ENCODE measurements at places on chromosomes 5 and 9.
A peak's percentile ranks its signal among the peaks of the same experiment; 100 is the strongest.

- no peak for DNase-seq
Observed at GRCh38 chr5:36743891-36744772, 132.4 kb upstream of the NIPBL start.

DNA sequence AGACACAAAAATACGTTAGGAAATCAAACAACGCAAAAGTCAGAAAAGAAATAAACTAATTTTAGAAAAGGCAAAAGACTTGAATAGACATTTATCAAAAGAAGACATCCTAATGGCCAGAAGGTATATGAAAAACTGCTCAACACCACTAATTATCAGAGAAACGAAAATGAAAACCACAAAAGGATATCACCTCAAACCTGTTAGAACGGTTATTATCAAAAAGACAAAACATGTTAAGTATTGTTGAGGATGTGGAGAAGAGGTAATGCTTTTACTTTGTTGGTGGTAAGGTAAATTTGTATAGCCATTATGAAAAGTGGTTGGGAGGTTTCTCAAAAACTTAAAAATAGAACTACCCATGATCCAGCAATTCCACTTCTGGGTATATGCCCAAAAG lies 230.0 kb upstream of the RGMB start:
- DNase-seq, result no peak

GRCh38 chr5:55308254-55308836 lies 556 bp downstream of the MTREX start:
- DNase-seq, result peak; percentile 32

DNA sequence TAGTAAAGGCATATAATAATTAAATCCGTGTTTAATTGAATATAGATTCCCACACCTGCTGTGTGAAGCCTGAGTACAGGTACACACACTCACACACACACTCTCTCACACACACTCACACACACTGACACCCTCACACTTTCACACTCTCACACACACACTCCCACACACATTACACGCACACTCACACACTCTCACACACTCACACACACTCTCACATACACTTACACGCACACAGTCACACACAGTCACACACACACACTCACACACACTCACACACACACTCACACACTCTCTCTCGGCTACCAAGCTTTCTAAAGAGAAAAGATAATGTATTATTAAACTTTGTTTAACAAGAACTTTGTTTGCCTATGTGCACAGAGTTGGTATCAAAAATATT lies 195.1 kb upstream of the CTNND2 start:
- no peak for DNase-seq

DNA sequence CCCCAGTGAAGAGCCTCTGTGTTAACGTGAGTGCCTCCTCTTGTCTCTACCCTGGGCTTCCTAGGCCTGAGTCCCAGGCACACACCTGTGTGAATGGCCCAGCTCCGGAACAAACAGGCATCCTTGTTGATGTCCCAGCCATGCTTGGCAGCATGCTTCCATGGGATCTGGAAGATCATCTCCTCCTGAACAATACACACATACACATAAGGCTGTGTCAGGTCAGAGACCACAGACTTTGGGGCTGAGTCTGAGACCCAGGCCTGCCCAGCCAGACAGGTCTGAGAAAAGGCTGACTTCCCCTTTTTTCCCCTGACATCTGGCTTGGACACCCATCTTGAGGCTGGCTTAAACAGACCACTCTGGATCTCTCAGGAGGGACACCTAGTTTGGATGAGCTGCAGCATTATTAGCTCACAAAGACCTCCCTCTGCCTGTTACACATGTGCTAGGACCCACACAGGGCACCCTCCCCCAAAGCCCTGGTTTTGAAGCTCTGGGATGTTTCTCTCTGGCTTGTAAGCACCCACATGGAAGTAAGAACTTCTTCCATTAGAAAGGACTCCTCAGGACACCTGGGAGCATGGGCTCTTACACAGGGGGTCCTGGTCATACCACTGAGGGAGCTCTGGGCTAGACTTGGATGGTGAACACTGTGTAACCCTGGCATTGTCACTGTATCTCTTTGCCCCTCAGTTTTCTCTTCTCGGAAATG lies 2.6 kb downstream of the IRF1 start:
- DNase-seq, result no peak

- DNase-seq, result no peak
Observed at GRCh38 chr5:170746075-170746960, 37.2 kb upstream of the GABRP start.

DNA sequence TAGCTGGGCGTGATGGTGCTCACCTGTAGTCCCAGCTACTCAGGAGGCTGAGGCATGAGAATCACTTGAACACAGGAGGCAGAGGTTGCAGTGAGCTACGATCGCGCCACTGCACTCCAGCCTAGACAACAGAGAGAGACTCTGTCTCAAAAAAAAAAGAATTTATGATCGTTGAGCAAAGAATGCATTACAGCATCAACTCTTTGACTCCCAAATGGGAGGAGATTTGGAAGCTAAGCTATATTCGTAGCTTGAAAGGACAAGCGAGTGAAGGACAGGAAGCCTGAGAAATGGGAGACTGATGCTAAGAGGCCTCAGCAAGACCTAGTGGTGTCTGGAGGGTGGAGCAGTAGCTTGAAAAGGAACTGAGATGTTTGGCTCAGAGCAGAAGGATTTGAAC lies 10.3 kb upstream of the CCIN start:
- DNase-seq, result no peak

DNA sequence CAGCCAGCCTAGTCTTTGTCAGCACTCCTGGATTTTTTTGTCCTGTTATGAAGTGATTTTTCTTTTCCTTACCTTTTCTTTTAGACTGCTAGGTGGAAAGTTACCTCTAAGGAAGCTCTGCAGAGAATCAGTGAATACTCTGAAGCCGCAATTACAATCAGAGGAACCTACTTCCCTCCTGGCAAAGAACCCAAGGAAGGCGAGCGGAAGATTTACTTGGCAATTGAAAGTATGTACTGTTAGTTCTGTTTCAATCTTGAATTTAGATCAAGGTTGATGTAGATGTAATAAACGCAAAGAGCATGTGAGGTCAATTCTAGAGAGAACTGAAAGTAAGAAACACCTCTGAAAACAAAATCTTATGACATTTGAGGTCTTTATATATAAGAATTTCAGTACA lies 27.0 kb upstream of the C5orf24 start:
- no peak for DNase-seq

DNA sequence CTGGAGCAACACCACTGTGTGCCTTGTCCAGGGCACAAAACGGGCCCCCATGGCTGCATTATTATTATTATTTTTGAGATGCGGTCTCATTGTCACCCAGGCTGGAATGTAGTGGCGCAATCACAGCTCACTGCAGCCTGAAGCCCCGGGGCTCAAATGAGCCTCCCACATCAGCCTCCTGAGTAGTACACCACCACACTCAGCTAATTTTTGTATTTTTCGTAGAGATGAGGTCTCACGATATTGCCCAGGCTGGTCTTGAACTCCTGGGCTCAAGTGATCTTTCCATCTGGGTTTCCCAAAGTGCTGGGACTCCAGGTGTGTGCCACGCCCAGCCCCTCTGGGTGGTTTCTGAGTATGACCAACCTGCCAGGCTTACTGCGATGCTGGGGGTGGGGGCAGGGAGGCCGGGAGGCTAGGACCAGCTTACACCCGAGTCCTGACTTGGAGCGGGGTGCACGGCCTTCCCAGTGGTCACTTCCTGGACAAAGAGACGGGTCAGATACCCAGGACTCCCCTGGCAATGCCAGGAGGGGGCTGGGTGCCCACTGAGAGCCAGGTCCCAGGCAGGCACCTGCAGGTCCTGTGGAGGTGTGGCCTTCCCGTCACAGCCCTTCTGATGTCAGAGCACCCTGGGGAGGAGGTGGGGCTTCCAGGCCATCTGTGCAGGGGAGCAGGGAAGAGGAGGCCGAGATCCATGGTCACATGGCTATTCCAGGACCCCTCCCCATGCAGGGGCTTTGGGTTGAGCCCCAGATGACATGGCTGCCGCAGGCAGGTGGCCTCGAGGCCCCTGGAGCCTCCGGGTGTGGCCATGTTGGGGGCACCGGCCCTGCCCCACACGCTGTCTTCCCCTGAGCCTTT lies 8.3 kb upstream of the NRARP start:
- peak; percentile 58 for DNase-seq

GRCh38 chr9:71268871-71269635 lies 147.6 kb upstream of the TRPM3 start:
- no peak for DNase-seq

DNA sequence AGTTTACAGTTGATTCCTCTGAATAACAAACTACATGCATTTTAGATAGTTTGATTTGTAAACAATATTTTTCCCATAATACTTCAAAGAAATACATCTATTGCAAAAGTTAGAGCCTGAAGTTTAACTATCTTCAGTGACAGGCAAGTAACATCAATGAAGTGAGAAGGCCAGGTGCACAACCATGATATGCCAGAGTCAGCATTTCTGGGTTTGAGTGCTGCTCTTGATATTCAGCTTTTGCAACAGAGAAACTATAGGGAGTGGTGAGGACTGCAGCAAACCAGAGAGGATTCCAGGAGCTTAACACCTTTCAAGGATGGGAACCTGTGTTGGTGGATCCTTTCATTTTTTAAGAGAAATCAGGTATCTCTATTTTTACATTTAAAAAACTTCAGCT lies 79.4 kb upstream of the RASEF start:
- DNase-seq, result no peak

DNA sequence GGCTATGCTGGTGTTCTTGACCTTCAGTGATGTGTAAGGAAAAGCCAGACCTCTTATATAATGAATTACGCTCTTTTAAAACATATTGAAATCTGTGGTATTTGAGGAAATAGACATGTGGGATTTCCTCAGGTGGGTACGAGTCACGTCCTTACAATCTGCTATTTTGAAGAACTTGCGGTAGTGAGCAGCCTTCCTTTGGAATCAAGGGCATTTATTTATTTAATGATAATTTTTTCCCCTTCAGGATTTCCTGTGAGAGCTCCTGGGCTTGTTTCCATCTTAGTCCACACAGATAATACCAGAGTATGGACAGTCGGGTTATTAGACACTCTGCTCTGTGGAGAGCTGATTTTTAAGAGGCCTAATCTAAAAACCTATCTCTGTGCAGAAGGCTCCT lies 167.9 kb downstream of the ARHGEF28 start:
- no peak for DNase-seq

- no peak for DNase-seq
Observed at GRCh38 chr9:127291246-127291778, 26.7 kb downstream of the GARNL3 start.

DNA sequence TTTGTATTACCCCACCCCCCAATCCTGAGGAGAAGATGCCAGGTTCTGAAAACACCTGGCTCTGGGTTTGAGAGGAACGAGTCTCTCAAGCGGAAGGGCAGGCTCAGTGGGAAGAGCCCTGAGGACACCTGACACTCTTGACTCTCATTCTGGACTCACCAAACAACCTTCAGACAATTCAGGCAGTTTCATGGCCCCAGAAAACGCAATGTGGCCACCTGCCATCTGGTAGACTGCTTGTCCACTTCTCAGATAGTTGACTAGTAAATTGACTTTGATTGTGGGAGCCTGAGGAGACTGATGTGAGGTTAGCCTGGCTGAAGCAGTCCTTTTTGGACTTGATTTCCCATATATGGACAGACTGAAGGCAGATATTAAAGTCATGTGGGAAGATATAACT lies 117.5 kb upstream of the FSTL4 start:
- no peak for DNase-seq

DNA sequence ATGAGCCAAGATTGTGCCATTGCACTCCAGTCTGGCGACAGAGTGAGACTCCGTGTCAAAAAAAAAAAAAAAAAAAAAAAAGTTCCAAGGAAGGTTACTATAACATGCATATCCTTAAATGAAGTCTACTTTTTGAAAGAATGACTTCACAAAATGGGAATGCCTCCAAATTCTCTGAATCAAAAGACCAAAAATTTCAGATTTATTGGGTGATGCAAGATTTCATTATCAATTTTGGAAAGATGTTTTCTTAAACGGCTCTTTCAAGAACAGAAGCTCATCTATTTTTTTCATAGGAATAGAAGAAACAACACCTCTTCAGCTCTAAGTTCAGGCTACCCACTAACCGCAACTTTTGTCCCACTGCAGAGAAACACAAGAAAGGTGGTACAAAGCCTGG lies 69.9 kb downstream of the AUH start:
- DNase-seq, result no peak

- no peak for DNase-seq
Observed at GRCh38 chr5:157108976-157109375, at the start of gene HAVCR2. Gene HAVCR2 (minus strand): TSS chr5:157109044. CDS start chr5:157108983, 61 bp downstream.

GRCh38 chr5:142749321-142749720 lies 20.9 kb upstream of the ARHGAP26 start:
- no peak for DNase-seq

DNA sequence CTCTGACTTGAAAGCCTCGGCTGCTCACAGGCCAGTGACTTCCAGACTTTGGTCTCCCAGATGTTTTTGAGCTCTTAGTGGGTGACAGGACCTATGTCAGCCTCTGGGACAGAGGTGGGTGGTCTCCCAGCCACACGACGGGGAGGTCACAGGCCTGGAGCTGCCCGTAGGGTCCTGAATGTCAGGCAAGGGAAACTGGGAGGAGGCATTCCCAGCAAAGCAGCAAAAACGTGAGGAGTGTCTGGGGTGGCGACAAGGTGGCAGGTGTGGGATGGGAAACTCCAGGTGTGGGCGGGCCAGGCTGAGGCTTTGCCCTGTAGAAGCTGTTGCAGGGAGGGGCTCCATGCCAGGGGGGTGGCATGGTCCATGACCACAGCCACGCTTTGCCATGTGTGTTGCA lies 110.5 kb downstream of the CACNA1B start:
- no peak for DNase-seq

- DNase-seq, result no peak
Observed at GRCh38 chr9:115481769-115482168, 363.8 kb upstream of the TNC start.

DNA sequence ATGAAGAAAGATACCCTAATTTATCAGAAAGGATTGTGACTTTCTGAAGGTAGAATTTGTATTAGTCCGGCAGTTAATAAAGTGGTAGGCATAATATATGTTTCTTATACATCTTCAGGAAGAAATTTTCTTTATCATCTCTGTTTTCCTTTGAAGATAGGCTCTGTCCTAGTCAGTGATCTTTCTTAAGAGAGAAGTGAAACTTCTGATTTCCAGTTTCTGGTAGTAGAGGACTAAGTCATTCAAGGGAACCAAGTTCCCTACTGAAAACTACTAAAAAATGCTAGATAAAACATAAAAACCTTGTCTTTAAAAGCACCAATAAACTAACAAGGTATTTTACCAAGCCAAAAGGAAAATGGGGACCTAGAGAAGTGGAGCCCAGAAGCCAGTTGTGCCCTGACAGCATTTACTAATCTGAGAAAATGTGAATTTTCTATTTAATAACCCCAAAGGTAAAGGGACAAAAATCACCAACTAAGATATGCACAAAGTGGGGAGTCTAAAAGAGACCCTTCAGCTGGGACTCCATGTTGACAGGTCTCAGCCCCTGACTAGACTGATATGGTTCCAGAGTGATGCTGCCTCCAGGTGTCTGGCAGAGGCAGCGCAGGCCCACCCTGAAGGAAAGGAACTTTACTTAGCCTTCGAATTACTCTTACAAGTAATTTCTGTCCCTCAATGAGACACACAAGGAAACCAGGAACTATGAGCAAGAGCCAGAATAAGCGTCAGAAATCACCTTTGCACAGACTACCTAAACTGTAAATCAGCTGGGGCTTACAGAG lies 72.7 kb downstream of the FAM78A start:
- no peak for DNase-seq
